ENCODE measurements at places on chromosomes 3 and 15.

DNA sequence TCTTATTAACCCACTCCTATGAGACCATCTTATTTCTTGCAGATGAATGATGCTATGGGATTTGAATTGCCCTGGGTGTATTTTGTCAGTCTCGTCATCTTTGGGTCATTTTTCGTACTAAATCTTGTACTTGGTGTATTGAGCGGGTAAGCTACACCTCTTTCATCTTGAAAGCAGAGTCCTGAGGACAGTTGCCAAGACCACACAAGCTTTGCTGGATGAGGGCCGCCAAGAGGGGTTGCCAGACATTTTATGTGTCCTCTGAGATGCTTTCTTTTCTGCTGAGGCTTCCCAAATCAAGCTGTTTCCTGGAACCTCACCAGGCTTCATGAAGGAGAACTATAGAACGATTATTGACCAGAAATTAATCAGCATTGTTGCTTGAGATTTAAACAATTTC lies 173.2 kb downstream of the CHDH start:
- DNase-seq, result no peak

GRCh38 chr3:47813551-47814177 lies 10.7 kb downstream of the DHX30 start:
- no peak for DNase-seq

- no peak for DNase-seq
Measured at GRCh38 chr15:68201153-68201878, 3.8 kb downstream of the CALML4 start.

GRCh38 chr15:97189162-97189780 lies 771.2 kb upstream of the ARRDC4 start:
- no peak for DNase-seq

- DNase-seq, result no peak
Measured at GRCh38 chr3:160987982-160988964, 116.9 kb downstream of the B3GALNT1 start.

GRCh38 chr3:64718976-64719375 lies 31.2 kb upstream of the ADAMTS9 start:
- DNase-seq, result no peak
